ENCODE measurements at places on chromosomes 3 and 15.

- DNase-seq, result no peak
Measured at GRCh38 chr3:186583831-186584230, 13.3 kb downstream of the DNAJB11 start.

DNA sequence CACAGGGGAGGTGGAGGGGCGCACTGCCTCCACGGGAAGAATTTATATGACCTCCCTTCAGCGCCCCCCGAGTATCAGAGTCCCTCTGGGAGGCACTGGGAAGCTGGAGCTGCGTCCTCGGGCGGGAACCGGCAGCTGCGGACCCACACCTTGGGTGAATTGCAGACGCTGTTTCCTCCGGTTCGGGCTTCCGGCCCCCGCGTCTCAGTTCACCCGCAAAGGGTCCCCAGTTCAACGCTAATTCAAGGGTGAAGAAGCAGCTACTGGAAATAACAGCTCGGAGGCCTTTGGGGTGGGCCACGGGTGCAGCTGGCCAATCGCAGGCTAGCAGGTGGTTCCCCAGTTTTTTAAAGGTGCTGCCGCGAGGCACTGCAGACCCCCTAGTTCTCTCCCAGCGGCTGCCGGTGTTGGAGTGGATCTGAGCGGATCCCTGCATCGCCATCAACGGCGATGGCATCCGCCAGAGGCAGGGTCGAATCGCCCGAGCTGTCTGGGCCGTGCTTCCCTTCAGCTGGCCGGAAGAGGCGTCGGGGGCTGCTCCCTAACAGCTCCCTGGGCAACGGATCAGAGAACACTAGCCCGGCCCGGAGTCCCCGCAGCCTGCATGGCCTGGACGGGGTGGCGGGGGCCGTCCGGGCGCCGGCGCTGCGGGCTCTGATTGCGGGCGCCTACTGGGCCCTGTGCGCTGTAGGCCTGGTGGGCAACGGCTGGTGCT, 19.4 kb upstream of the ADAMTS7 start:
- DNase-seq, result no peak

DNA sequence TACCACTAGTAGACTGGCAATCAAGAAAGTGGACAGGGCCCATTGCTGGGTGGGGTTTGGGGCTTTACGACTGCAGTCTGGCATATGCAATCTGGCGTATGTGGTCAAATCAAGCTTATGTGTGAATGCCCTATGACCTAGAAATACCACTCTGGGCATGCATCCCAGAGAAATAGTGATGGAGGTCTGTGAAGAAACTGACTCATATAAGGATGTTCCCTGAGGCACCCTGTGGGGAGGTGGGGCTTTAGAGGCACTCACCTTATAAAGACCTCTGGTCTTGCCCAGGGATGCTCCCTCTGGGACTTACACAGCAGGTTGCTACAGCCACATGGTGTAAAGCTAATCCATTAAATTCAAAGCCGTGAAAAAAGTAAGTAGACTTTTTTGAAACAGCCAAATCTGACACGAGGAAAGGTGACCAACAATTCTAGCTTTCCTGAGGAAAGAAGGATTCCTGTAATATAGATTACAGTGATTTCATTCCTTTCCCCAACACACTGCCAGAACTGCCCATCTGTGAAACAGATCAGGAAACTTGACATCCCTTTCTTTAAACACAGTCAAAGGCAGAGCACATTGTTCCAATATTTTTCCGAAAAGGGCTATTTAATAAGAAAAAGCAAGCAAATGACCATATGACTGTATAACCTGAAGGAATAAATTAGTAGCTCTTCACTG, 13.6 kb downstream of the RARRES1 start:
- no peak for DNase-seq

- no peak for DNase-seq
Measured at GRCh38 chr3:5274091-5274490, 86.6 kb downstream of the EDEM1 start.

- DNase-seq, result no peak
Measured at GRCh38 chr3:196050597-196050996, 31.3 kb downstream of the TFRC start.

- DNase-seq, result no peak
Measured at GRCh38 chr3:120852412-120852811, 55.6 kb upstream of the STXBP5L start.

DNA sequence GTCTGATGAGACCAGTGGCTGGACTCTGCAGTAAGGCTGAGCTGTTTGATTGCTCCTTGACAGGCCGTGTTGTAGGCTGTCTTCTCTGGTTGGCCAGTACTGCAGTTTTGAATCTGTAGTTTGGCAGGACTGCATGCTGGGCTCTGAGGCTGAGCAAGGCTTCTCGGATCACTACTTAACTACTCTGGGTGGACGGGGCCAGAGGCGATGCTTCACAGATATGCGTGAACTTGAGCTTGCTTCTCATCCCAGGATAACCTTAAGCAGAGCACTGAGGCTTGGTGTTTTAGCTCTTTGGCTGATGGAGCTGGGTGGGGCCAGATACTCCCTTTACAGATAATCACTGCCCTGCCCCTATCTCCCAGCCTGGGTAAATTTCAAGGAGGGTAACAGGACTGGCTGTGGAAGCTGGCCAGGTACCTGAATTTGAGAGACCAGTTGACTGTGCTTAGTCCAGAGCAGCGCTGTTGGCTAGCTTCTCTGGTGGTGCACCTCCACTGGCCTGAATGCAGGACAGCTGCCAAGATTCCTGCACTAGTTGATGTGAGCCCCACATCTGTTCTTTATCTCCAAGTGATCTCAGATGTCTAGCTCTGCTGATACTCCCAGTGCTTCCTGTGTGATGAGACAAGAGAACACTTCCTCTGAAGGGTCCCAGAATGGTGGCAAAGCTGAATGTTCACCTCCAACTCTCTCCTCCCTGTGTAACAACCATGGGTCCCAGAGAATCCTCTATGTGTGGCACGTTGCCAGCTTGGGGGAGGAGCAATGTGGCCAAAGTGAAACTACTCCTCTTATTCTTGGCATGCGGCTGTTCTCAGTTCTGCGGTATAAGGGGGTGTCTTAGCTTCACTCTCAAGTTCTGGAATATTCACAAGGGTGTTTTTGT, 37.9 kb downstream of the RPL39L start:
- peak; percentile 37 for DNase-seq

DNA sequence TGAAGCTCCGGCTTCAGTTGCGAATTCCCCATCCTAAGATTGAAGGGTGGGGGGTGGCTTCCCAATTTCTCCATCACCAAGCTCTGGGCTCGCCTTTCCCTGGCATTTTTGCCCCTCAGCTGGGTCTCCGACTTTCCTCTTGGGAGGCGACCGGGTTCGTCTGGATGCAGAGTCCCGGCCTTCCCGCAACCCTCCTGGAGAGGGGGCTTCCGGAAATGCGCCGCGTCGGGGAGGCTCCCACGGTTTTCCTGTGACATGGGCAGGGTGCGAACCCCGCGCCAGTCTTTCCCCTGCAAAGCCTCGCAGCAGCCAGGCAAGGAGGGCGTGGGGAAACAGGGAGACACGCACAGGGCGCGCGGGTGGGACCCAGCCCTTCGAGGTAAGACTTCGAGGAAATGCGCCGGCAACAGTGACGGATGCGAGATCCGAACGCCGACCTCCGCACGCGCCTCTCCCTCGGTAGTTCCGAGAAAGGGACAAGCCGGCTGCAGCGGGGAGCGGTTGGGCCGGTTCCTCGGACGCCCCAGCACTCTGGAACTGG, 466 bp upstream of the HCN4 start:
- no peak for DNase-seq

GRCh38 chr3:8644748-8645390, at the start of gene SSUH2:
TSS of gene SSUH2 (minus strand) at chr3:8644798. CDS start at chr3:8644758, 40 bp downstream.
- no peak for DNase-seq

DNA sequence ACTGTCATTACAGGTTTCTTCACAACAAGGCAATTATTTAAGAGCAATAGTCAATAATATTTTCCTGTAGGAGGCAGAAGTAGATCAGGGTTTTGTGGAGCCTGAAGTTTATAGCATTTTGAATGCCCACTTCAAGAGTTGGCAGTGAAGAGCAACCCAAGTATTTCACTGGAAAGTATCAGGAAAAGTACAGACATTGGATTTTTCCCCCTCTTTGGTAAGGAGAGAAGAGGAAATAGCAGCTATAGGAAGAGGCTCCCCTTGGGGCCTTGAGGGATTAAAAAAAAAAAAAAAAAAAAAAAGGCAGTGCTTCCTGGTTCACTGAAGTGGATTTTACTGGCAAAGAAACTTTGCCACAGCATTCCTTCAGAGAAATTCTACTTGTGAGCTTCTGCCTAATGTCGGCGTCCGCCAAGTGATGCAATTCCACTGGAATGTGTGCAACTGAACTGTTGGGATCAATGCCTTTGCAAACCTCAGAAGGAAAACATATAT, 5.7 kb upstream of the CNTN6 start:
- DNase-seq, result no peak

DNA sequence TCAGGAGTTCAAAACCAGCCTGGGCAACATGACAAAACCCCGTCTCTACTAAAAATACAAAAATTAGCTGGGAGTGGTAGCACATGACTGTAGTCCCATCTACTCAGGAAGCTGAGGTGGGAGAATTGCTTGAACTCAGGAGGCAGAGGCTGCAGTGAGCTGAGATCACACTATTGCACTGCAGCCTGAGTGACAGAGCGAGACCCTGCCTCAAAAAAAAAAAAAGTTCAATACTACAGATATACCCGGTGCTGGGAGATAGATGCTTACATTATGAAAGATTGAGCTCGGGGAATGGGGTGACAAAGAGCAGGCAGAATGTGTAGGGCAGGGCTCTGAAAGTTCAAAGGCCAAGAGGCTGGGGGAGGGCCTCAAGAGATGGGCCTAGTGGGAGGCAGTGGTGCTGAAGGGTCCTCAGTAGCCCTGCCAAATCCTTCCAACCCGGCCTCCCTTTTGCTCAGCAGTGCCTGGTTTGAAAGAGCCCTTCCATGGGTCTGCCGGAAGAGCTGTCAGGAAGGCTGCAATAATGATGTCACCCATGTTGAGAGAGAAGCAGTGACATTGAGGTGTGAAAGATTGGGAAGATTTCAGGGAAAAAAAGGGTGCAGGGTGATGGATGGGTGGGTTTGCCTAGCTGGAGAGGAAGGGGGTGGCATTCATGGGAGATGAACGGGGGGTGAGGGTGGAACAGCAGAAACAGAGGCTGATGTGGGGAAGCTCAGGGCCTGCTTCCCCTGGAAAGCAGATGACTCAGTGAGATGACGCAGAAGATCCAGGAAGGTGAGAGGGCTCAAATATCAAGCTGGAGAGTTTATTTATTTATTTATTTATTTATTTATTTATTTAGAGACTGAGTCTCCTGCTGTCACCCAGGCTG, 20.0 kb upstream of the IREB2 start:
- no peak for DNase-seq

- no peak for DNase-seq
Measured at GRCh38 chr3:10395671-10396070, 74.8 kb upstream of the SEC13 start.

GRCh38 chr3:109072194-109072593, 45.7 kb downstream of the MORC1 start:
- DNase-seq, result no peak

DNA sequence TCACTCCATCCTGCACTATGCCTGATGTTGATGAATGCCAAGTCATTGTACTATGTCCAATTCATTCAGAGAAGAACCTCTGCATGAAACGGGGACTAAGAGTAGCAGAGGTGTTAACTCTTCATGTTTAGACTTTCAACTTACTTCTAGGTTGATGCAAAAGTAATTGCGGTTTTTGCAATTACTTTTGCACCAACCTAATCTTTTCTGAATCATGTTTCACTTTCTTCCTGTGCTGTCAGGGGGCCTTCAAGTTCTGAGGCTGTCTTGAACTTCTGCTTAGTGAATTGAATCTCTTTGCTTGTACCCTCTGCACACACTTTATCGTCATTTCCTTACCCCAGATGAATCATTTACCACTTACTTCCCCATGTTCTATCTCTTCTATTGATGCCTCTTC, 636.2 kb downstream of the NAALADL2 start:
- DNase-seq, result no peak

DNA sequence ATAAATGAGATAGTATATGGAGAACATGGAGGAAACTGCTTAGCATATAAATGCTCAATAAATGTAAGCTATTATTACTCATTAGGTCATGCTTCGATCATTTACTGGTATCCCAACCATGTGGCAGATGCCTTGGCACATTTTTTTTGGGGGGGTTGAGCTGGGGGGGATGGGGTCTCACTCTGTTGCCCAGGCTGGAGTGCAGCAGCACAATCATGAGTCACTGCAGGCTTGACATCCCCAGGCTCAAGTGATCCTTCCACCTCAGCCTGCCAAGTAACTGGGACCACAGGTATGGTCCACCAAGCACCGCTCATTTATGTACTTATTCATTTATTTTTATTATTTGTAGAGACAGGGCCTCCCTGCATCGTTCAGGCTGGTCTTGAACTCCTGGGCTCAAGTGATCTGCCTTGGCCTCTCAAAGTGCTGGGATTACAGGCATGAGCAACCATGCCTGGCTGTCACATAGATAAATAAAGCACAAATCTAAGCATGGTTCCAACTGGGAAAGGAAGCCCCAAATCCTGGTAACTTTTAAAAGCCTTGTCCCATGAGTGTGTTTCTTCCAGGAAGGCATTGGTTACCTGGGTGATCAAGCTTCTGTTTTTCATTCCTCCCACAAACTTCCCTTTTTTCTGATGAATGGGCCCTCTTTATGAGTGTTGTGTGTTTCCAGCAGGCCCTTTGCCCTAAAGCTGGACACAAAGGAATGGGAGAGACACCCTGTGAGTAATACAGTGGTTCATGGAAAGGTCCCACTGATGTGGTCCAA, 147.4 kb upstream of the UMPS start:
- no peak for DNase-seq

GRCh38 chr3:48596157-48596556, 1.0 kb upstream of the COL7A1 start:
- no peak for DNase-seq

DNA sequence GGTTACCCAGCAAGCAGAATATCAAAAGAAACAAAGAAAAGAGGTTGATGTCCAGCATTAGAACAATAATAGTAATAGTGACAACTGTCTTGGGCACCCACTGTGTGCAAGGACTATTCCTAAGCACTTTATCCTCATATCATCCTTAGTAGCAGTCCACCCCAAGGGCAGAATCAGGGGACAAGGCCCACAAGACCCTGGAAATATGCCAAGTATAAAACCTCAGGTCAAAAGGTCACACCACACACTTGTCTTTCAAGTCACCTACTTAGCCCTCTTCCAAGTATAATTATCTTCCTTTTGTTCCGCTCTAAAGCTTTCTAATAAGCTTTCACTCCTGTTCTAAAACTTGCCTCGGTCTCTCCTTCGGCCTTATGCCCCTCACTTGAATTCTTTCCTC, 124.0 kb upstream of the STT3B start:
- no peak for DNase-seq

GRCh38 chr15:57549935-57550334, 41.8 kb upstream of the MYZAP start:
- DNase-seq, result no peak

GRCh38 chr3:14685179-14685578, 10.2 kb downstream of the C3orf20 start:
- DNase-seq, result no peak

DNA sequence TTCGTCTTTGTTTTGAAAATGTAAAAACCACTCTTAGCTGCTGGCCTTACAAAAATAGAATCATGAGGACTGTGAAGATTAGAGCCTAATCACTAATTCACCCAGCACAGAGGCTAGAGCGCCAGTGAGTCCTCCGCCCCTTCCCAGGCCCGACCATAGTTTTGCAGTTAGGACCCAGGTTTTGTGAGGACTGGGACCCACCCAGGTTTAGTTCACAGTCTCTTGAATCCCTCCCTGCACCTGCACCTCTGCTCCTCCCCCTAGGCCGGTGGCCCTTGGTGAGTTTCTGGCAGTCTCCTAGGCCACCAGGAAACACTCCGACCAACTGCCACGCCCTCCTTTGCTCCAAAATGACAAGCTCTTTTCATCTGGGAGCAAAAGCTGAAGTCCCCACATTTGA, 136.0 kb upstream of the CCDC54 start:
- DNase-seq, result no peak
